ENCODE measurements at places on chromosomes 11 and 22.

- no peak for DNase-seq
These were observed 14.7 kb downstream of the PHF21B start for GRCh38 chr22:44995105-44995514.

- DNase-seq = no peak
These were observed 534.7 kb downstream of the CNTN5 start for GRCh38 chr11:99555486-99555885.

DNA sequence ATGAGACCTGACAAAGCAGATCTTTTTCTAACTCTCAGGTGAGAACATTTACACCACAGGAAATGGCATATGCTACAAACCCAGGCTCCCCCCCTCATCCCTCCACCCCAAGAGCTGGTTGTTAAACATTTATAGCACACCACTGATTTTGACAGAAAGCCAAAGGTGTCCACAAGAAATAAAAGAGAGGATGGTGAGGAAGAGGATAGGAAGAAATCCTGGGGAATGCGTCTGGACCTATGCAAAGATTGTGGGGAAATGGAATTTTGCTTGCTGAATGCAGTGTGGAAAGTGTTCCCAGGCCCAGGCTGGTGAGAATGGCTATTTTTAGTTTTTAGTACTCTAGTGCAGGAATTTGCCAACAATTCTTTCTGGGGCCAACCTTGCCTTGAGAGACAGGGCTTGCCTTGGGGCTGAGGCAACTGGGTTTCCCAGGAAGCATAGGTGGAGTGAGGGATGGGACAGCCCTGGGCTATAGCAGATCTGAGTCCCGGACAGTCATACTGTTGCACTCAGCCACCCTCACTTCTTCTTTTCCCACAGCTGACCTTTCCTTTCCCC is 163.9 kb downstream of the ADAMTS15 start:
- peak; percentile 89 for DNase-seq

DNA sequence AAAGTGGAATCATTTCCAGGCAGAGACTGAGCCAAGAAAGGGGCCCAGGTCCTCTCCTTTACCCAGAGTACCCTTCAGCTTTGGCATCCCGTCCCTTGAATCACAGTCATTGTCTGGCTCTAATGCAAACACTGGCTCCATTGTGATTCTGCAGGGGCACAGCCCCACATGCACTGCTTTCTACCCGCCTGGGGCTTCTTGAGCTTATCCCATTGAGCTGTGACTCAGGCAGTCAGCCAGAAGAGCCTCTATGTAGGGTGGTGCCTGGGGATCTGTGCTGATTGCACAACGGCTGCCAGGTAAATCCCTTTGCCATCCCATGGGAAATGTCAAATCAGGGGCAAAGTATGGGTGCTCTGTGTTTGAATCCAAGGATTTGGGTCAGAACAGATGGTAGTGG is 88.9 kb downstream of the RASSF10 start:
- DNase-seq = no peak

GRCh38 chr11:83523676-83524075 is 237.5 kb upstream of the CCDC90B start:
- peak; percentile 29 for DNase-seq

GRCh38 chr11:39817241-39817640 is 1642.2 kb downstream of the LRRC4C start:
- no peak for DNase-seq

DNA sequence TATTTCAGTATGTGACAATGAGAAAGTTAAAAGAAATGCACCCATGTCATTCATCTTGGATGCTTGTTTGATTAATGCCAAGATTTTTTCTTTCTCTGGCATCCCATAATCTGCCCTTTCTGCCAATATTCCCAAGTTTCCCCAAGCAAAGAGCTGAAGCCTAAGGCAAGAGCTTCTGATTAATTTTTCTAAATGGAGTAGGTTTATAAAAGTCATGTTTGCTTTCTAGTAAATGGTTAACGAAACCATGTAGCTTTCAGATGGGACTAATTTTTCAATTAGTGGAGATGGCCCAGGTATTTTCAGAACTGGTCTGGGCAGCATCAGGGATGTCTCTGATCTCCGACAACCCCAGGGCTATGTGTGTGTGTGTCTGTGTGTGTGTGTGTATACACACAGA is 55.3 kb downstream of the LRRC4C start:
- no peak for DNase-seq
